ENCODE measurements at places on chromosomes 7 and 10. TPM values are rescaled to one million over a fixed set of nuclear protein-coding genes. Genes with fewer than 3 reads are reported as not detected.

The SOSTDC1 gene
- 0.10 TPM for total RNA-seq

The ERV3-1 gene
- total RNA-seq, result 3.0 TPM

The LRIT1 gene
- not detected for total RNA-seq

The CPED1 gene
- 14.8 TPM for total RNA-seq

The KIAA1217 gene
- 4.7 TPM for total RNA-seq

The MACC1 gene
- total RNA-seq, result 9.4 TPM

The METTL27 gene
- total RNA-seq, result 4.3 TPM

The TACR2 gene
- total RNA-seq, result not detected

The SPDYE9 gene
- total RNA-seq, result 0.54 TPM

The GIMAP8 gene
- total RNA-seq, result not detected

The DNAJB9 gene
- total RNA-seq, result 24.1 TPM

The BMI1 gene
- total RNA-seq, result 44.4 TPM

The SNX10 gene
- 18.3 TPM for total RNA-seq

The CASTOR2 gene
- 5.5 TPM for total RNA-seq

The APBB1IP gene
- not detected for total RNA-seq

The TMEM270 gene
- total RNA-seq, result not detected

The LRRC72 gene
- not detected for total RNA-seq

The DOCK4 gene
- 38.0 TPM for total RNA-seq

The HABP2 gene
- total RNA-seq, result not detected

The R3HCC1L gene
- 10.9 TPM for total RNA-seq

The DOCK1 gene
- total RNA-seq, result 30.1 TPM

The PDE1C gene
- total RNA-seq, result 46.5 TPM

The CTAGE4 gene
- 0.12 TPM for total RNA-seq

The ASB10 gene
- total RNA-seq, result not detected

The CD36 gene
- 0.82 TPM for total RNA-seq

The BUD23 gene
- total RNA-seq, result 231 TPM

The AZGP1 gene
- not detected for total RNA-seq

The HSPA12A gene
- 10.6 TPM for total RNA-seq

The DGKB gene
- not detected for total RNA-seq

The SPACDR gene
- 0.43 TPM for total RNA-seq

The FOXI2 gene
- not detected for total RNA-seq

The ZNF488 gene
- not detected for total RNA-seq

The ADAM12 gene
- 1.1 TPM for total RNA-seq

The NKX1-2 gene
- total RNA-seq, result 0.02 TPM

The GPR26 gene
- total RNA-seq, result not detected

The TUBAL3 gene
- total RNA-seq, result 1.6 TPM

The ITGB8 gene
- 18.5 TPM for total RNA-seq

The CALCR gene
- 0.17 TPM for total RNA-seq

The C10orf53 gene
- not detected for total RNA-seq

The CRTAC1 gene
- not detected for total RNA-seq

The TMEM229A gene
- total RNA-seq, result not detected

The SH3PXD2A gene
- total RNA-seq, result 0.82 TPM

The TEX36 gene
- not detected for total RNA-seq

All from NCI-H460 (cell line).